ENCODE measurements at places on chromosomes 2 and 18.

- no peak for DNase-seq
These were observed 181.9 kb downstream of the MEMO1 start for GRCh38 chr2:31828891-31829290.

- no peak for DNase-seq
These were observed 371.8 kb upstream of the HS6ST1 start for GRCh38 chr2:128690431-128690830.

GRCh38 chr18:47758000-47758399 lies 172.5 kb downstream of the SMAD2 start:
- no peak for DNase-seq

DNA sequence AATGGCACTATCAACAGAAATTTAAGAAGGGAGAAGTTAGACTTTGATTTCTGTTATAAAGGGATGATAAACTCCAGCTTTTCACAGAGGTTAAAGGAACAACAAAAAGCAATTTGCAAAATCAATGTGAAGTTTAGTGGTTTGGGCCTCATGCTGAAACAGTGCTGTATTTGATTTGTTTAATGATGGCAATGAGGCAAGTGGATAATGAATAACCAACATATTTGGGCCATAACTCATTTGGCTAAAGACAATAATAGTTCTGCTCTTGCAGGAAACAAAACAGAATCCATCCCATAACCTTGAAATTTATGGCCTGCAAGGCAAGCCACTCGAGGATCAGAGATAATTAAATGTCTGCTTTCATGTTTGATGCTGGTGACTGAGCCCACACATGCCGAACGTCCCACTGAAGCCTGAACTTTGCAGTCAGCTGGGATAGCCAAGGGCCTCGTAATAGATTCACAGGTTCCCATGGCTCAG lies 56.5 kb downstream of the TPGS2 start:
- no peak for DNase-seq

- peak; percentile 73 for DNase-seq
These were observed 60.7 kb downstream of the DGKD start for GRCh38 chr2:233414777-233415570.

- DNase-seq, result no peak
These were observed 417.1 kb downstream of the HRH4 start for GRCh38 chr18:24877546-24877945.

DNA sequence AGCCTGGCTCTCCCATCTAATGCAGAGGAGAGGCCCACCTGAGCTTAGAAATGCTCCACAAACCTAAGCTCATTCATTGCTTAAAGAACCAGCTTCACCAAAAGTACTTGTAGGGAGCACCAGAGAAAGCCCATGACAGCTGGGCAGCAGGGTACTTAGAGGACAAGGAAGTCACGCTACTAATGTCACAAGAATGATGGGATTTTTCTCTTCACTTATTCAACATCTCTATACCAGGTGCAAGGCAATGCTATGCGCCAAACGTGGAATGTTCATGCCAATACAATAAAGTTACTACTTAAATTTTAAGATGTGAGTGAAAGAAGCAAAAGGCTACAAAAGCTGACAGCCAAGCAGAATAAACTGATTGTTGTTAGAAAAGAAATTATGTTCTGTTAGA lies 36.0 kb downstream of the LONRF2 start:
- no peak for DNase-seq

DNA sequence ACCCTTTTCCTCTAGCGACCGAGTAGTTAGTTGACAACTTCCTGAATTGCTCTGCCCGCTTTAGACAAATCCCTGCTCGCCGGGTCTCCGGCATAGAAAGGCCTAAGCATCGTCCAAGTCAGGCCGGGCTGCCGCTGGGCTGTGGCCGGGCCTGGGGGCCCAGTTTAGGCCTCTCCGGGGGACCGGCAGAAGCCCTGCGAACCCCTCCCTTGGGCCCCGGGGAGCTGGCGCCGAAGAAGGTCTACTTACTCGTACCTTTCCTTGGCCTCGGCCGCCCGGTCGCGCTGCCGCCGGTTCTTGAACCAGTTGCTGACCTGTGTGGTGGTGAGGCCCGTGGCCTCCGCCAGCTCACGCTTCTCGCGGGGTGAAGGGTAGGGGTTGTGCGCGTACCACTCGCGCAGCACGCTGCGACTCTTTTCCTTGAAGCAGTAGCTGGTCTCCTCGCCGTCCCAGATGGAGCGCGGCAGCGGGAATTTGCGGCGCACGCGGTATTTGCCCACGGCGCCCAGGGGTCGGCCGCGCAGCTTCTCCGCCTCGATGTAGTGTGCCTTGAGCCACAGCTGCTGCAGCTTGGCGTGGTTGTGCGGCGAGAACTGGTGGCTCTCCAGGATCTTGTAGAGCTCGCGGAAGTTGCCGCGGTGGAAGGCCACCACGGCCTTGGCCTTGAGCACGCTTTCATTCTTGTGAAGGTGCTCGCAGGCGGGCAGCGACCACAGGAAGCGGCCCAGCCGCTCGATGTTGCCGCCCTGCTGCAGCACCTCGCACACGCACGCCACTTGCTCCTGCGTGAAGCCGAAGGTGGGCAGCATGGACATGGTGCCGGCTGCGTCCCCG lies 739 bp downstream of the SIX2 start:
- DNase-seq, result no peak

- no peak for DNase-seq
These were observed 22.6 kb upstream of the SERPINB7 start for GRCh38 chr18:63752636-63753035.

DNA sequence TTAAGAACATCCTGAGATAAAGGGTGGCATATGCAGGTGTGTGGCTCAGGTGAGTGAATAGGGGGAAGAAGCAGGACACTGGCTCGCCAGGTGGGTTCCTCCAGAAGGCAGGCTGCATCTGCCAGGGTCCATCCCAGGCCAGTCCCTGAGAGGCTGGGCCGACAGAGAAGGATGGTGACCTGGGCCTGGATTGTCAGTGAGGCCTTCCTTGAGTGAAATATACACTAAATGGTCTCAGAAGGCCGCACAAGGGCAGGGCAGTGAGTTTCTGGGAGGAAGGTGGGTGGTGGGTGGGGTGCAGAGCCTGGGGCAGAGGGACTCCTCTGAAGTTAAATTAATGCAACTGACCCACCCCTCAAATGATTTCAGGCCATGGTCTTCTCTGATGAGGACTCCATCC lies 182.1 kb downstream of the ANKRD30B start:
- DNase-seq, result no peak

DNA sequence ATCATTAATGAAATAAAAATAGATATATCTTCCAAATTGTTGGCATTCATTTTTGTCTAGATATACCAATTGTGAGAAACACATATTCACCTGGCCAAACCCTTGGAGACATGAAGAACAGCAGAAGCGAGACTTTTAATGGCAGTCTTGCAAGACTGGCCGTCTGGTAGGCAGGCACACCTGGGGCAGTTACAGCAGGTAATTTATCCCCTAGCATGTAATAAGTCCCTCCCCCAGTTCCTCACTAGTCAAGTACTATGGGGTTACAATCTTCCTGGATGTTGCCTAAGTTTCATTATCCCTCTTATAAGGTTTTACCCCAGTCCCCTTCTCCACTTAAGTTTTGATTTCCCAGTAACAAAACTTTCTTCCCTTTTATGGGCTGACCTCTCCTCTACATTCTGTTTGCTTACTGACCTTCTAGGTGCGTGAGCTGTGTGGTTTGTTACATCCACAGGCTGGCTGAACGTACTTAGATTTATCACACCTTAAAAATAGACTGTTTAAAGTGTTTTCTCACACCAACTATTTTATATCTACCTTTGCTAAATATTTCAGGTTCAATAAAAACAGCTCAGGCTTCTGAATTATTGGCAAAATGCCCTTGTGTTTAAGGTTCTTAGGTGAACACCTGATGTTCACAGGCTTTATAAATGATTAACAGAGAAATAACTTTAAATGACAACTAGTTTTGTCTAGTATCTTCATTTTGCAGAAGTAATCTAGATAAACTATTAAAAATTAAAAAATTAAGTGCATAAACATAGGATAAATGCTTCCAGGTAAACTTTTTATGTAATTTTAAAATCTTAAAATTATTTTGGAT lies 365.0 kb upstream of the TFPI start:
- no peak for DNase-seq

DNA sequence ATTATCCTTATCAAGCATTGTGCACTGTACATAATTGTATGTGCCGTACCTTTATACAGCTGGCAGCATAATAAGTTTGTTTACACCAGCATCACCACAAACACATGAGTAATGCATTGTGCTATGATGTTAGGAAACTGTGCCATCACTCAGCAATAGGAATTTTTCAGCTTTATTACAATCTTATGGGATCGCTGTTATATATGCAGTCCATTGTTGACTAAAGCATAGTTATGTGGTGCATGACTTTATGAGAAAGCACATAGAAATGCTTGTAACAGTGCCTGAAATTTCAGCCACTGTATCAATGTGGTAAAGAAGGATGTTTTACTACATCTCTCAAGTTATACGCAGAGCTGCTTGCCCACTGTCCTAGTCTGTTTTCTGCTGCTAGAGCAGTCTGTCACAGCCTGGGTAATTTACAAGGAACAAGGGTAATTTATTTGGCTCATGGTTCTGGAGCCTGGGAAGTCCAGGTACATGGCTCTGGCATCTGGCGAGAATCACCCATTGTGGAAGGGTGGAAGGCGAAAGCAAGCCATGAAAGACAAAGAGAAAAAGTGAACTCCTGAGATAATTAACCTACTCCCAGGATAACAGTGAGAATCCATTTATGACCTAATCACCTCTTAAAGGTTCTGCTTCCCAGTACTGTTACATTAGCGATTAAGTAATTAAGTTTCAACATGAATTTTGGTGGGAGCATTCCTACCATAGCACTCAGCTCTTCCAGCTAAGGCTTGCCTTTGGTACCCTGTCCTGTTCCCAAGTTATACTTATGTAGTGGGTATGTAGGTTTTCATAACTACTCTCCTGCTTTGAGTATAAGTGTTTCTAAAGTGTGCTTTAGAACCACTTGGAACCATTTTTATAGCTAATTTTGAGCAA lies 4.6 kb downstream of the MAP3K20 start:
- DNase-seq, result no peak

DNA sequence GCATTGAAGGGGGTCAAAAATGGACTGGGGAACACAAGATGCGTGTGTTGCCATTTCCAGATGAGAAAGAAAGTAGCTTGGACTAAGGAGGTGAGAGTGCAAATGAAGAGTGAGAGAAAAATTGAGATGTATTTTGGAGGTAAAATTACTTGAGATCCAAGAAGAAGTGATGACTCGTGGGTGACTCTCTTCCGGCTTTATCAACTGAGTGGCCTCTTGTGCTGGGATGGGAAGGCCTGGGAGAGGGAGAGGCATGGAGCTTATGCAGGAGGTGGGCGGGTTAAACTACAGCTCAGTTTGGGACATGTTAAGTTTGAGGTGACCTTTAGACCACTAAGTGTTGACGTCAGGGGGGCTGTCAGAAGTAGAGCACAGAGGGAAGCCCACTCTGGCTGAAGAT lies 34.9 kb downstream of the SULT1C2 start:
- DNase-seq, result no peak

GRCh38 chr2:1782514-1782913 lies 38.2 kb upstream of the PXDN start:
- DNase-seq, result no peak

- DNase-seq, result no peak
These were observed 294.8 kb upstream of the NRP2 start for GRCh38 chr2:205387350-205388055.

- no peak for DNase-seq
These were observed 408.9 kb downstream of the MEIS1 start for GRCh38 chr2:66843847-66844246.

- DNase-seq, result peak; percentile 64
These were observed 53.7 kb upstream of the ARL4C start for GRCh38 chr2:234550511-234551107.

DNA sequence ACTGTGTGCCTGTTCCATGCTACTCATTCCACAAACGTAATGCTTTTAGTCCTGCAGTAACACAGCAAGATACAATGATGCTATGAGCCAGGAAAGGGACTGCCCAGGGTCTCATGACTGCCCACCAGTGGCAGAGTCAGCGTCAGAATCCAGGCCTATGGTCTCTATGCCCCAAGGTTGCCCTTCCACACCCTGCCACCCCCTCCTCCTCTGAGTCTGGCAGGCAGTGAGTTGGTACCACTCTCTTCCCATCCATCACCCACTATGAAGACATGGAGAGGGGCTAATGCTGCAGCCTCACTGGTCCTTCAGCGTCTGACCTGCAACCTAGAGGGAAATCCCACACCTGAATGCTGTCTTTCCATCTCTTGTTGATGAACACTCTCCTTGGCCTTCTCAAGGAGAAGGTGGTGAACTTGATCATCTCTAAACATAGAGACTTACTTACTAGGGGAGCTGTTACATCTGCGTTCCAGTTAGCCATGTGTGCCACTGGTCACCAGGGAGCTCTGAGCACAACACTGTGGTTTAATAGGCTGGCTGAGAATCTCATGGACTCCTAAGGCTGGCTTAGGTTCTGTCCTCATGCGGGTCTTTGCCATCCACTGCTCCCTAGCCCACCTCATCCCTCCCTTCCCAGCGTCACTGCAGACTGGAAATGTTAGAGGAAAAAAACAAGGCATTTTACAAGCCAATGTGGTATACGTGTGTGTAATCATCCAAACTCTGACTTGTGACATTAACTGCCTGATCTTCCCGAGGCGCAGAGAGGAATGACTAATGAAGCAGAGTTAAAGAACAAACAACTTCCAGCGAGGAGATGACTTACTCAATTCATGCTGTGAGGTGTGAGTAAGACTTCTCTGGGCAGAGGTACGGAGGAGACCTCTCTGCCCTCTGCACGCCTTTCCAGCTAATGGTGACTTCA lies 28.8 kb downstream of the STEAP3 start:
- no peak for DNase-seq

GRCh38 chr2:137675584-137676327 lies 288.5 kb upstream of the HNMT start:
- DNase-seq, result no peak

DNA sequence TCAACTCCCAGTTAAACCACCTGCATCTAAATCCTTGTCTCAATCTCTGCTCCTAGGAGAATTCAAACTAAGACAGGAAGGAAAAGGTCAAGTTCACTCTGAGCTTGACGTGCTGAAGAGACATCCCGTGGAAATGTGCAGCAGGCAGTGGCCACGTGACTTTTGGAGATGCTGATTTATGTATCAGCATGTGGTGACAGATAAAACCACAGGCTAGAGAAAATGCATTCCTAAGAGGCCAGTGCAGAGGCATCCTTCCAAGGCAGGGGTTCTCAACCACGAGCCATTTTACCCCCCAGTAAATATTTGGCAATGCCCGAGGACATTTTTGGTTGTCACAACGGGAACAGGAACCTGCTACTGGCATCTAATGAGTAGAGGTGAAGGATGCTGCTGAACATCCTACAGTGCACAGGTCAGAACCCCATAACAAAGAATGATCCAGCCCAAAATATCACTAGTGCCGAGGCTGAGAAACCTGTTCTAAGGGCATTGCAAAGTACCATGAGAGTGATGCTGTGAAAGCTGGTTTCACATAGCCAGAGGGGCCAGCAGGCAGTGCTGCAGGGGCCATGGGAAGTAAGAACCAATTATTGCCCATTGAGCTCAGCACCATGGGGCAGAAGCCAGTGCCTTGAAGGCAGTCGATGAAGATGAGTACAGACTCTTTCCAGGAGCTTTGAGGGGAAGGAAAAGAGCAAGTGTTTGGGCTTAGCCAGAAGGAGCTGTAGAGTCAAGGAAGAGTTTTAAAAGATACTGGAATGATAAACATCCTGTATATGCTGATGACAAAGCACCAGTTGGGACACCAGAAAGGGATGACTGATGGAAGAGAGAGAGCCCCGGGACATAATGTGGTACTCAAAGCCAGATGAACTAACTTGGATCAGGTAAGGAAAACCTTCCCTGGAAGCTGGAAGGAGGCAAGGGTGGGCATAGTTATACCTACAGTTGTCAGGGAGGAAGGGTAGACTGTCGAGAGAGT lies 174.6 kb downstream of the HAUS1 start:
- no peak for DNase-seq

GRCh38 chr2:175034716-175035115 lies 29.5 kb upstream of the CHN1 start:
- DNase-seq, result no peak
